ENCODE measurements at places on chromosomes 5 and 9.

DNA sequence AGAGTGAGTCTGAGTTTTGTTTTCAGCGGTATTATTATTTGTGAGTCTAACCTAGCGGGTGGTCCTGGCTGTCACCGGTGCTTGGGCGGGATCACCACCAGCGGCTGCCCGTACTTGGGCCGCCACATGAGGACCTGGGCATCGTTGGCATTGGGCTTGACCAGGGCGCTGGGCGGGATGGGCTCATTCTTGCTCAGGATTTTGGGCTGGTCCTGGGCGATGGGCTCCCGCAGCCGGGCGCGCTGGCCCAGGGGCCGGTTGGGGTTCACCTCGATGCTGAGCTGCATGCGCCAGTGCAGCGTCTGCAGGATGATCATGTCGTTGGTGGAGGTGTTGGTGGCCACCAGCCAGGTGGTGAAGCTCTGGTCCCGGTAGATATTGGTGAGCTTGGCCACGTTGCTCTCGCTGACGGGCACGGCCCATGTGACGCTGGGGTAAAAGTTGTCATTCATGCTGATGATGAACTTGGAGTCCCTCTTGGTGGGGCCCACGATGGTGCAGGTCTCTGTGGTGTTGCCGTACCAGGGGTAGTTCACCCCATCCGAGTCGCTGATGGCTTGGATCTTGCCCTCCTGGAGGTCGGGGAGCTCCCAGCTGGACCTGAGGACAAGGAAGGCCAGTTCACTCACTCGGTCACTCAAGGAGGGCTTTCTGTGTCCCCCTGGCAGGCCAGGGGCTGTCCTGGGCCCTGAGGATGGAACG lies 15.4 kb downstream of the FAM78A start:
- DNase-seq, result no peak

GRCh38 chr9:20865347-20865746 lies 166.1 kb downstream of the HACD4 start:
- no peak for DNase-seq

- DNase-seq, result no peak
Observed at GRCh38 chr9:75148561-75148960, 60.2 kb downstream of the OSTF1 start.

DNA sequence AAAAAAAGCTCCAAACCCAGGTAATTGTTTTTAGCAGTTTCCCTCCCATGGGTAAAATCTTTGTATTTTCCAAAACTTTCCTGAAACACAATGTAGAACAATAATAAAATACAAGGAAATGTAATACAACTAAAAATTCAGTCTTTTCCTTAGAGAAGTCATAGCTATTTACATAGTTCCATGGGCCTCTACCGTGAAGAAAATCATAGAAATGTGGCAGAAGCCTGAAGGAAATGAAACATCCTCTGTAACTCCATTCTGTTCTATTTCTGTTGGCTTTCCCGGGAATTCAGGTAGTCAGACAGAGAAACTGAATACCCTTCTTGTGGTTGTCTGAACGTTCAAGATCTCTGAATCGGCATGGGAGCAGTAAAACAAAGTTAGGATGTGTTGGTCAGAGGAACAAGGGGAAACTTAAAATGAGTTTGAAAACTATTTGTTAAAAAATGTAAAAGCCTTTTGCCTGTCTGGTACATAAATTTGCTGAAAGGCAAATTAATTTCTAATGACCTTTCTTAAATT lies 202.4 kb upstream of the ZNF608 start:
- no peak for DNase-seq

DNA sequence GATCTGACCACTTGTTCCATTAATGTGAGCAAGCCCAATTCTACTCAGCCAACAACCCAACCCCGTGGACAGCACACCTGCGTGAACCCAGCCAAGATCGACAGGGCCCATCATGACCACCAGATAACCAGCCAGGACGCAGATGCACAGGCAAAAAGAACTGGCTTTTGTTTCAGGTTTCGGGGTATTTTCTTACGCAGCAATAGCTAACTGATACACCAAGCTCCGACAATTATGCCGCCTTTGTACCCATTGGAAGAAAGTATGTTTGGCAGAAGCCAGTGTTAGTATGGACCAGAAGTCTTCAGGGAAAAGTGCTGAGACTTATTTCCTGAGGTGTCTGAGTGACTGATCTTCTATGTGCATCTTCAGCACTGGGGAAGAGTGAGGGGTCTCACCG lies 6.0 kb upstream of the ADAMTS16 start:
- no peak for DNase-seq

GRCh38 chr9:126882746-126883145 lies 22.3 kb downstream of the ZBTB34 start:
- no peak for DNase-seq

DNA sequence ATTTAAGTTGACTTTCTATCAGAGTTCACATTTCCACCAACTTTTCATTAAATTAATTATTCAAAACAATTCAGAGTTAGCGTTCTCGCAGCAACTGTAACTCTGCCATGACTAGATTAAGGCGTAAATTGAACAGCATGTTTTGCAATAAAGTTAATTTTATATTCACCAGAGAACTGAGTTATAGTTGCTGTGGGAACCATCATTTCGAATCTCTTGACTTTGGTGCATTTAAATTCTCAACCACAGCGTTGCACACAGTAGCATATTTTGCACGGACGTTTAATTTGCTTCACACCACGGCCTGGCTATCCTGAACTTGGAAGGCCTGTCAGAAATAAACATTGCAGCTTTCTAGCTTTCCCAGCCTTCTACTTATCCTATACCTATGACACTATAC lies 144.3 kb upstream of the WWC1 start:
- no peak for DNase-seq

- no peak for DNase-seq
Observed at GRCh38 chr9:14263707-14264483, 50.0 kb downstream of the NFIB start.

- no peak for DNase-seq
Observed at GRCh38 chr9:31136524-31136923, 1247.9 kb upstream of the ACO1 start.

DNA sequence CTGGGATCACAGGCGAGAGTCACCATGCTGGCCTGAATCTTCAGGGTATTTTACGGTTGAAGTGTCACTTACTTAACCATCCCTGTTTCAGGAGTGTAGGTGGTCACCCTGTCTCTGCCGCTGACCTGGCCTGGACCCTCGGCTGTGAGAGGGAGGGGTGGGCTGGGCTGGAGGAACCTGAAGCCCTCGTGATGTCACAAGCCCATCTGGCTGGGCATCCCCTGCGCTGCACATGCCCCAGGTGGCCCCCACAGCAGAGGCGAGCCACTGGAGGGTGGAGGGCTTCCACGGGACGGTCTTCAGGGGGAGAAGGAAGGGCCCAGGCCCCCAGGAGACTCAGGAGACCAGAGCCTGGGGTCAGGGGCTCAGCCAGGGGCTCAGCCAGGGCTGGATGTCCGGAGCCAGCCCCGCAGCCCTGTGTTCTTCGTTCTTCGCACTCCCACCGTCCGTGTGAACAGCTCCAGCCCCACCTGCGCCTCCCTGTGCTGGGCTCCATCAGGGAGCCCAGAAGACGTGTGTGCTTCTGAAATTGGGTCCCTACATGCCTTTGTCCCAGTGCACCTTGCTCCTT lies 7.6 kb upstream of the AHRR start:
- DNase-seq, result no peak

GRCh38 chr5:149627070-149627469 lies 45.8 kb downstream of the ARHGEF37 start:
- no peak for DNase-seq

DNA sequence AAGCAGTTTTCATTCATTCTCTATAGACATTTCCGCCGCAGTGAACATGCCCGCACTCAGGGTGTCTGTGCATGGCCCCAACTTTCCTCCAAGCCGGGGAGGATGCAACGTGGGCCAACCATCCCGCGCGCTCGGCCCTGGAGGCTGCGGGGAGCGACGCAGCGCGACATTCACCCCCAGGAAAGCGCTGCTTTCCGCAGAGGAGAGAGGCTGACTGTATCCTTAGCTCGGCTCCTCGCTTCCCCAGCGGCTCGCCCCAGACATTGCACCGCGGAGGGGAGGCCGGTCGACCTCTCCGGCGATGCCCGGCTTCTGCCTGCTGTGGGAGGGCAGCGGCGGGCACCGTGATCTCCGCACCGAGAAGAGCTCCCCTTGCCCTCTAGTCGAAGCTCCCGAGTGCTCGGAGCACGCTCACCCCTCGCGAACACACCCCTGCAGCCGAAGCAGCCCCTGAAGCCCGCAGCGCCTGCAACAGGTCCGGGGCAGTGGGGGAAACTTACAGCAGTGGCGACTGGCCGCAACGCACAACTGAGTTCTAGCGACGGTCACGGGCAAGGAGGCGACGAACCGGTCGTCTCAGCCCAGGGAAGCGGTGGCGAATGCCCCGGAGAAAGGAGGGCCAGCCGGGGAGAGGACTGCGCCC lies 600 bp downstream of the ENC1 start:
- peak; percentile 4 for DNase-seq

DNA sequence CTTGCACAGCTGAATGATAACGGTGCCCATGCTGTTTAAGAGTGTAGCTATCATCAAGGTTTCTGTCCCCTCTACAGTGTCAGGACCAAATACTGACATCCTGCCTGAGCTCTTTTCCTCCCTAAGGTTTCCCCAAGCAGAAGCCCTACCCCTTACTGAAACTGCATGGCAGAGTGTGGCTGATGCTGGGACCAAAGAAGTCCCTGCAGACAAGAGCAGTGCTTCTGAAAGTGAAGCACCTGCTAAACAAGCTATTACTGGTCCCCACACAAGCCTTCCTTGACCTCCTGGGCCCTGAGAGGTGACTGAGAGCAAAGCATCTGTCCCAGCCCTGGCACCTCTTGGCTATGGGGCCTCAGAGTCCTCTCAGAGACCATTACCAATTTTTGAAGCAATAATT lies 56.1 kb downstream of the CFAP90 start:
- DNase-seq, result no peak

- no peak for DNase-seq
Observed at GRCh38 chr9:137380606-137381005, 42.4 kb downstream of the EXD3 start.

GRCh38 chr5:9533562-9534364 lies 12.1 kb downstream of the SEMA5A start:
- no peak for DNase-seq

GRCh38 chr5:159441441-159441840 lies 111.2 kb upstream of the IL12B start:
- no peak for DNase-seq

DNA sequence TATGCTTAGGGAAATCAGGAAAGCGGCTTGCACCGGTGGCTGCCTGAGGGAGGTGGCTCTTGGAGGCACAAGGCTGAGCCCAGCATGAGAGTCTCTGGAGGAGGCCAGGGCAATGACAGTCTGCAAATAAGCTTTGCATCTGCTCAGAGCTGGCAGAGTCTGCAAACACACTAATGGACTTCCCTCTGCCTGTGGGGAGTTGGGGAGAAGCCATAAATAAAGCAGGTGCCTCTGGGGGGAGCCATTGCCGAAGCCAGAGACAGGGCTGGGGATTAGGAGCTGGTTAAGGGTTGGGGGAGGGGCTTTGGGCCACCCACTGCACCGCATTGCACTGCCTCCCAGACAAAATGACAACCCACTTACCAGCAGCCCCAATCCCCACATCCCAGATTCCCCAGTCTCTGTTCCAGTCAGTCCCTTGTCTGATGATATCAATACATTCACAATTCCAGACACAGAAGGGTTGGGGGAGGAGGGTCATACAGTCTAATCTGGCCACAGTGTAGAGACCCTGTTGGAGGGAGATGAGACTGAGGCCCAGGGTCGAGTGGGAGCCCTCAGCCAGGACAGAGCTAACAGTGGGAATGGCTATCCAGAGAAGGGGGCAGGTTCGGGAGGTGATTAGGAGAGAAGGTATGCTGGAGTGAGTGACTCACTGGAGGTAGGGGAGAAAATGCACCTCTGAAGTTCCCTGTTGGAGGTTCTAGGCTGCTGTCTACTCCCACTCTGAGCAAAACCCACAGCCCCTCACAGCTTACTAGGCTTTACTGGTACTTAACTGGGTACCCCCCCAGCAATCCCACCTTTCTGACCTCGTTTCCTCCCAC lies 53.7 kb downstream of the PAX5 start:
- DNase-seq, result no peak

GRCh38 chr5:37603072-37603471 lies 224.0 kb downstream of the WDR70 start:
- no peak for DNase-seq

GRCh38 chr5:38453506-38453905 lies 102.9 kb downstream of the LIFR start:
- peak; percentile 28 for DNase-seq

GRCh38 chr9:88993327-88993726 lies 2.1 kb downstream of the S1PR3 start:
- DNase-seq, result no peak

- no peak for DNase-seq
Observed at GRCh38 chr9:14992516-14992915, 82.3 kb upstream of the FREM1 start.

GRCh38 chr5:171121638-171122037 lies 187.4 kb upstream of the TLX3 start:
- DNase-seq, result no peak

DNA sequence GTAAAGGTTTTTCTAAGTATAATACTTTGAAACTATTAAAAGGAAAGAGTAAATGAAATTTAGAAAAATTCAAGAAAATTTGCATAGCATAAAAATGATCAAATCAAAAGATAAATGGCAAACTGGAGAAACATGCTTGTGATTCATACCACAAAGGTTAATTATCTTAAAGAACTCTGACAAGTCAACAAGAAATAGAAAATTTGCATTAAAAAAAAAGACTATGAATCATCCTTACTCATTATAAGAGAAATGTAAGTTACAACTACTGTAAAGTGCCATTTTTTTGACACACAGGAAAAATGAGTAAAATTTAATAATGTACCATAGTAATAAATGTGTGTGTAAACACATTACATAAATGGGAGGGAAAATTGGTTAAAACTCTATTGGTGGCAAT lies 624.4 kb upstream of the C9orf72 start:
- DNase-seq, result no peak

DNA sequence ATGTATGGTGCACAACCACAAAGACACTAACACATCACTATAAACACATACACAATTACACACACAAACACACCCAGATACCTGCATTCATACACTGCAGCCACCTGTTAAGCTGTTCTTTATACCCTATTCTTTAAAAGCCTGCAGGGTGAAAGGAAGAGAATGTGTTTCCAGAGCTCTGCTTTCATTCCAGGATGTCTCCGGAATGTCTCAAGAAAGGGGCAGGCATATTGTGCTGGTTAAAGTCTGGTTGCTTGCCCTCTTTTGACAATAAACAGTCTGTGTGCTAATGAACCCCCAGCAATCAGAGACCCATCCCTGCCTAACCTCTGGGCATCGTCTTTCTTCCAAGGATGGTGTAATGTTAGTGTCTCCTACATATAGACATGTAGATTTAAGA lies 181.6 kb downstream of the EPB41L4A start:
- no peak for DNase-seq

DNA sequence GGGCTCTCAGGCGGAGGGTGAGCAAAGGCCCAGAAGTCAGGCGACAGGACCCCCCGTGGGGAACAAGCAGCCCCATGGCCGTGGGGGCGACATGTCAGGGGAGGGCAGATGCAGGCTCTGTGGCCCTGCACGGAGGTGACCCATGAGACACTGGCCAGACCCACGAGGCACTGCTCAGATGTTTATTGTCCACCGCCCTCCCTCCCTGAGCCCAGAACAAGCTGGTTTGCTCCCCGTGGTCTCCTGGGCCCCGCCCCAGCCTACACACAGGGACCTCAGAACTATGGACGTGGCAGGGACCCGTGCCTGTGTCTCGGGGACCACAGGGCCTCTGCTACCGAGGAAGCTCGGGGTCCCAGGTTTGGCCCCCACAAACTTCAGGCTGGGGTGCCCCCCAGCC lies 1.9 kb downstream of the FUT7 start:
- DNase-seq, result no peak

Data from CD4-positive, alpha-beta T cell (primary cell).